Activated CD4-positive, alpha-beta memory T cell treated with anti-CD3 and anti-CD28 coated beads, Interleukin-2, amount 10 ng/mL, durations not matched to agents 7 days and 5 days (primary cell): ENCODE measurements at places on chromosomes 3 and 15. TPM values are rescaled to one million over a fixed set of nuclear protein-coding genes. Genes with fewer than 3 reads are reported as not detected.

GRCh38 chr3:178310949-178311348 is 225.3 kb upstream of the KCNMB2 start:
- H3K27me3 ChIP-seq: no peaks in the 10 kb centered on the region
- H3K36me3 ChIP-seq: no peaks in the 10 kb centered on the region
- H3K4me1 ChIP-seq: peaks cover 2% of the 10 kb centered on the region
- no peak overlapping the region for H3K27ac ChIP-seq

DNA sequence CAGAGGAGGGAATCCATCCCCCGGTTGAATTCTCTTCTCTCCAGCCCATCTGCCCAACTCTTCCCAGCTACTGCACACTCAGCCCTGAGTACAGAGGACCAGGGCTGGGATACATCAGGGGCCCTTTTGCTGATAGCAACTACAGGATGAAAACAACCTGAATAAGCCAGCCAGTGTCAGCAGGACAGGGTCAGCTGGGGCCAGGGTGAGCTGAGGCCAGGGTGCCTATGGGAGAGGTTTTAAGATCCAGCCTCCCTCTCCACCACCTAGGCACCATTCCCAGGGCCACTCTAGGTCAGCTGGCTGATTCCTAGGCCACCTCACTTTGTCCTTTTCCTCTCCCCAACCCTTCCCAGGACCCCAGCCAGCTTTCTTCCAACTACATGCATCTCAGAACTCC is 83.8 kb downstream of the MRPL46 start:
- no peak overlapping the region for H3K4me3 ChIP-seq
- DNase-seq: no peak
- peaks cover 2% of the 10 kb centered on the region for H3K4me1 ChIP-seq
- H3K27ac ChIP-seq: no peak overlapping the region

DNA sequence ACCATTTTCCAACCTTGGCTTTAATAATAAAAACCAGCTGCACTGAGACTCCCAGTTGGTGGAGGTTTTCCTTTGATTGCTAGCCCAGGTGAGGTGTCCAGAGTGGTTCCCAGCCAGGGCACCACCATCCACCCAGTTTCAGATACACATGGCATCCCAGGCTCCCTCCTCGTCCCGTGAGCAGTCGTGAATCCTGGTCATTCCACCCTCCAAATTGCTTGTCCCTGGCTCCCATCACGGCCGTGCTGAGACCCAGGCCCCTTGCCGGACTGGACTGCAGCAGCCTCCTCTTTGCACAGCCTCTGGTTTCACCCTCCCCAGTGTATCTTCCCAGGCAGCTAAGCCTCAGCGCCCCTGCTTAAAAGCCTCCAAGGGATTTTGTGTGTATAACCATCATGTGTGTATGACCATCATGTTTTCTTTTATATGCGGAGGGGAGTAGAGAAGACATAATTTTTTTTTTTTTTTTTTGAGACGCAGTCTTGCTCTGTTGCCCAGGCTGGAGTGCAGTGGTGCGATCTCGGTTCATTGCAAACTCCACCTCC is 106.3 kb downstream of the ETFA start:
- DNase-seq: no peak
- no peak overlapping the region for H3K27ac ChIP-seq
- H3K4me3 ChIP-seq: no peak overlapping the region
- H3K27me3 ChIP-seq: no peaks in the 10 kb centered on the region

DNA sequence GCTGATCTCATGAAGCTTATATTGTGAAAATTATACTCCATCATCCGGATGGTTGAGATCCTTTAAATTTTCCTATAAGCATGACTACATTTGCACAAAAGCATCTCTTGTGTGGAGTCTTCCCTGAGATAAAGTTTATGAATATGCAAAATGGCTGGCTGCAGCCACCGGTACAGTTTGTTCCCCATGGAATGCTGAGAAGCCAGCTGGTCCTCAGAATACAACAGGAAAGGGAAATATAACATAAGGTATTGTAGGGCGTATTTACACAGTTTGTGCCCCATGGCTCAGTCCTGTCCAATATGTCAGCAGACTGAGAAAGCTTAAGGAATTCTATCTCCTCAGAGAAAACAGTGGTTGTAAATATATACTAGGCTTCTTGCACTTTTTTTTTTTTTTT is 468.6 kb downstream of the CNTN6 start:
- no peak overlapping the region for H3K27ac ChIP-seq
- H3K4me1 ChIP-seq: no peaks in the 10 kb centered on the region
- no peaks in the 10 kb centered on the region for H3K27me3 ChIP-seq
- H3K36me3 ChIP-seq: no peaks in the 10 kb centered on the region
- DNase-seq: no peak

DNA sequence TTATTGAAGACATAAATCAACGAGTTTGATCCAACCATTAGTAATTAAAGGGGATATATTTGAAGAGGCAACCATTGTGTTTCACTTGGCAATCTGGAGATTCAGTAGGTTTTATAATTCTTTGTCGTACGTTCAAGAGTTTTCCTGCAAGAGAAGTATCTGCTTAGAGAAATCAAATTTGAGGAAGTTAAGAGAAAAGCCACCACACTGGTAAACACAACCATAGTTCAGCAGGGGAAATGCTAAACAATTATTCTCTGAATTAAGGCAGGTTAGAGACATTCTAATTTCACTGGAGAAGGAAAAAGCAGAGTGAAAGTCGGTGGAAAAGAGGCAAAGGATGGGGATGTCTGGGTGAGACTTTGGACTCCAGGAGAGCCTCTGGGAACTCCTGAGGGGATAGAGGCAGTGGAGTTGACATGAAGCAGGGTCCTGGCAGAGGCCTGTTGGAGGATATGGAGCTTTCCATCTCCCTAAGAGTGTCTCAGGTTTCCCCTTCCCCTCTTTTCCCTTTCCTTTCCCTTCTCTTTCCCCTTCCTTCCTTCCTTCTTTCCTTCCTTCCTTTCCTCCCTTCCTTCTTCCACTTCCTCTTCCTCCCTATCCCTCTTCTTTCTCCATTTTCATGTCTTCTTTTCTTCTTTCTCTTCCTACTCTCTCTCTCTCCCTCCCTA is 26.5 kb downstream of the SPINK8 start:
- peaks cover 23% of the 10 kb centered on the region for H3K27me3 ChIP-seq
- H3K36me3 ChIP-seq: peaks cover 5% of the 10 kb centered on the region
- H3K27ac ChIP-seq: no peak overlapping the region
- no peak overlapping the region for H3K4me3 ChIP-seq

- peak overlapping the region; percentile 21 for H3K27ac ChIP-seq
- H3K4me1 ChIP-seq: peaks cover 36% of the 10 kb centered on the region
- H3K4me3 ChIP-seq: no peak overlapping the region
- peak; percentile 15 for DNase-seq
- H3K36me3 ChIP-seq: peaks cover 48% of the 10 kb centered on the region
- no peaks in the 10 kb centered on the region for H3K27me3 ChIP-seq
These were observed 33.1 kb downstream of the NBEAL2 start for GRCh38 chr3:47012342-47013230.

DNA sequence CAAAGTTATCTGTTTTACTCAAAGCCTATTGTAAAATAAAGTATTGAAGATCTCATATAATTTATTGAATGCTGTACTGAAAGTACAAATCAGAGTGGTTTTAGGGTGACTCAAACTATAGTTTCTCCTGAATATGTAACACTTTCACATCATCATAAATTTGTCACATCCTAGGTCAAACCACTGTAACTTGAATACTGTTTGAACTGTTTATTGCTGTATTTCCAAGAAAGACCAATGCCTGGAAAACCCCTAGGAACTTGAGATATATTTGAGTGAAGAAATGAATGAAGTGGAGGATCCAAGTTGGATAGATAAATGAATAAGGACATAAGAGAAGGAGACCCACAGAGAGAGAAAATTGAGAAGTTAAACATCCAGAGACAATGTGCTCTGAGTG is 348.2 kb downstream of the GRM7 start:
- no peak for DNase-seq
- no peaks in the 10 kb centered on the region for H3K27me3 ChIP-seq
- H3K27ac ChIP-seq: no peak overlapping the region
- no peak overlapping the region for H3K4me3 ChIP-seq
- no peaks in the 10 kb centered on the region for H3K36me3 ChIP-seq
- H3K4me1 ChIP-seq: peaks cover 14% of the 10 kb centered on the region

DNA sequence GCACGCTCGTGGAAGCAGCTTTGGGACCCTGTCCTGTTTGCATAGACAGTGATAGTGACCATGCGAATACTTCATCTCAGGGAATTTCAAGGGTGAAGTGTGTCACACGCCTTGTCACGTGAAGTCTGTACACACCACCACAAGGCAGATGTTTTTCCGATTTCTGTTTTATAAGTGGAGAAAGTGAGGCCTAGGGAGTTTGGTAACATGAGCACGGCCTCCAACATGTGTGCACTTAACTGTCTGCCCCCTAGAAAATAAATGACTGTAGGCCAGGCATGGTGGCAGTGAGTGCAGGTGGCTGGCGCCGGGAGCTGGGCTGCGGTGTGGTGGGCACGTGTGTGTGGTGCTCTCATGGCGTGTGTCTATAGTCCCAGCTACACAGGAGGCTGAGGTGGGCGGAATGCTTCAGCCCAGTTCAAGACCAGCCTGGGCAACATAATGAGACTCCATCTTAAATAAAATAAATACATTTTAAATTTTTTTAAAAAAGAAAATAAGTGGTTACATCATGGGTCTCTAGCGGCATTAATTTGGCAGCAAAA is 42.0 kb downstream of the WHAMM start:
- H3K4me1 ChIP-seq: peaks cover 7% of the 10 kb centered on the region
- peak; percentile 6 for DNase-seq
- peaks cover 1% of the 10 kb centered on the region for H3K27me3 ChIP-seq
- peaks cover 4% of the 10 kb centered on the region for H3K36me3 ChIP-seq
- no peak overlapping the region for H3K27ac ChIP-seq

DNA sequence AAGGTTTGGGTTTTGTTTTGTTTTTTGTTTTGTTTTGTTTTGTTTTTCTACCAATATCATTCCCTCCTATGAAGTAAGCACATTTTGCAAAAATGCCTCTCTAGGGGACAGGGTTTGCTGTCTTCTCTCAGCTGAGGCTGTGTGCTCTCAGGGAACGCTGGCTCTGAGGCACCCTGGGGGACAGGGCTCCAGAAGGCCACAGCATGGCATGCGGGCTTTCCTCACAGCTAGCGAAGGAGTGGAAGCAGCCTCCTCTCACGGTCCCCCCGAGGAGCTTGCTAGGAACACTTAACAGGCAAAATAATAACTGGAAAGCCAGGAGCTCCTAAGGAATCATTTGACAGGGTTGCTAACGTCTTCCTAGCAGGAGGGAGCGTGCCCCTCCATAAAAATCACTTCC is 227.7 kb upstream of the ST8SIA2 start:
- H3K27ac ChIP-seq: no peak overlapping the region
- no peak overlapping the region for H3K4me3 ChIP-seq
- H3K27me3 ChIP-seq: no peaks in the 10 kb centered on the region
- peaks cover 5% of the 10 kb centered on the region for H3K4me1 ChIP-seq
- no peak for DNase-seq

DNA sequence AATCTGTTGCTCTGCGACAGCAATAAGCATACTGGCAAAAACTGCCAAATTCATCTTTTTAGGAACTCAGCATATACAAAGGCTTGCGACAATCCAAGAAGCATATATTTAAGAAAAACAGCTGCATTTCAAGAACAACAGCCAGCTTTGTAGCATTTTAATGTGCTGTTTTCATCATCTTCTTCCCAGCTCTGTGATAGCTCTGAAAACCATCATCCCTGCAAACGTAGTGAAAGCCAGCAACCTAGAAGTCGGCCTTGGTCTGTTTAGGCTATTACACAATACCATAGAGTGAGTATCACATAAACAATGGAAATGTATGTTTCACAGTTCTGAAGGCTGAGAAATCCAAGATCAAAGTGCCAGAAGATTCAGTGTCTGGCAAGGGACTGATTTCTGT is 187.5 kb downstream of the NAALADL2 start:
- H3K27me3 ChIP-seq: no peaks in the 10 kb centered on the region
- no peaks in the 10 kb centered on the region for H3K4me1 ChIP-seq
- H3K27ac ChIP-seq: no peak overlapping the region
- no peak for DNase-seq
- H3K4me3 ChIP-seq: no peak overlapping the region

DNA sequence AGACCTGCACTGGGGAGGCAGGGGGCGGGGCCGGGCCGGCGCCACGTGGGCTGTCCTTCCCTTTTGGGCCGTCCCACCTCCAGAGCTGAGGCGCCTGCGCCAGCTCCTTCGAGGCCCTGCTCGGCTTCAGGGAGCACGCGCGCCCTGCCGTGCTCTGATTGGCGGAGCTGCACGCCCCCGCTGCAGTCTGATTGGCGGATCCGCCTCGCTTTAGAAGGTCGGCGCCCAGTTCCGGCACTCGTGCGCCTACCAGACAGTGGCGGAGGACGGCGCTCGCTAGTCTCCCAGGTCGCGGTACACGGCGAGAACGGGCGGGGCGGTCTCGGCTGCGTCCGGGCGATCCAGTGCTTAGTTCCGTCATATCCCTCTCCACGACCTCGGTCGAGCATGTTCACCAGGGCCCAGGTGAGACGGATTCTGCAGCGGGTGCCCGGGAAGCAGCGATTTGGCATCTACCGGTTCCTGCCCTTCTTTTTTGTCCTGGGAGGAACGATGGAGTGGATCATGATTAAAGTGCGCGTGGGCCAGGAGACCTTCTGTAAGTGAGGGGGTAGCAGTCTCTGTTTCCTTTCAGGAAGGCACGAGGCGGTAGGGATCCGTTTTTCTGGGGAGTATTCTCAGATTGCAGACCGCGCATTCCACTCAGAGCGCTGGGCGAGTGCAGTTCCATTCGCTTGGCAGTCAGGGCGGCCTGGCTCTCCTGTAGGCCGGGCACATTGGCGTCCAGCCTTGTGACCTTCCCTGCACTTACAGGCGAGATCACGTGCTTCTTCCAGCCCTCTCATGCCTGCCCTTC is at the start of gene UQCC5:
TSS of gene UQCC5 (plus strand) at position 237 of the 796 bp plus-strand sequence. CDS start at position 388, 151 bp downstream.
- peaks cover 25% of the 10 kb centered on the region for H3K36me3 ChIP-seq
- DNase-seq: peak; percentile 98
- H3K4me3 ChIP-seq: peak within 1 kb of the TSS; percentile 99
- H3K4me1 ChIP-seq: peaks cover 61% of the 10 kb centered on the region

DNA sequence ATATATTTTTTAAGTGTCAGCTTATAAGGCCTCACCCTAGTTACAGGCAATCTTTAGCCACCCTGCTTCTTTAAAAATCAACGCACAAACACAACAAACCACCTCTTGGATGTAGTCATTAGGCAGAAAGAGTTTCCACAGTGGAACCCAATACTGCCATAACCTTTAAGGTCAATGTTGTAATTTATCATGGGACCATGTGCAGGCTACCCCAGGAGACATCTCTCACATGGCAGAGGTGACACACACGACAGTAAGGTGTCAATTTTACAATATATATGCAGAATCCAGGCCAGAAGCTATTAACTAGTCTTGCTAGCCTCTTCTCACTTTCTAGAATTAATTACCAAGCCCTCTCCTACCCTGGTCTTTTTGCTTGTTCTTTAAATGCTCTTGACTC is 336.5 kb downstream of the MAGI1 start:
- H3K36me3 ChIP-seq: no peaks in the 10 kb centered on the region
- no peaks in the 10 kb centered on the region for H3K4me1 ChIP-seq
- no peak overlapping the region for H3K27ac ChIP-seq
- no peaks in the 10 kb centered on the region for H3K27me3 ChIP-seq

Gene PLAAT1
- total RNA-seq: not detected

Gene CFAP91
- not detected for total RNA-seq

Gene GUCA1C
- not detected for total RNA-seq

Gene GP5
- 1.3 TPM for total RNA-seq

Gene SEMA3G
- 0.18 TPM for total RNA-seq

Gene HIGD2B
- total RNA-seq: 0.20 TPM

Gene GADL1
- total RNA-seq: not detected

Gene CFAP44
- total RNA-seq: 5.1 TPM

Gene FOXP1
- 71.3 TPM for total RNA-seq

Gene C3orf85
- not detected for total RNA-seq
